GM04503 (cell line): ENCODE measurements at places on chromosomes 1 and 21.

- no peak for DNase-seq
Observed at GRCh38 chr1:154913273-154913672, 23.2 kb downstream of the PMVK start.

- no peak for DNase-seq
Observed at GRCh38 chr1:205914730-205915129, 28.5 kb downstream of the SLC26A9 start.

GRCh38 chr1:93033029-93033428 lies 46.1 kb upstream of the MTF2 start:
- no peak for DNase-seq

DNA sequence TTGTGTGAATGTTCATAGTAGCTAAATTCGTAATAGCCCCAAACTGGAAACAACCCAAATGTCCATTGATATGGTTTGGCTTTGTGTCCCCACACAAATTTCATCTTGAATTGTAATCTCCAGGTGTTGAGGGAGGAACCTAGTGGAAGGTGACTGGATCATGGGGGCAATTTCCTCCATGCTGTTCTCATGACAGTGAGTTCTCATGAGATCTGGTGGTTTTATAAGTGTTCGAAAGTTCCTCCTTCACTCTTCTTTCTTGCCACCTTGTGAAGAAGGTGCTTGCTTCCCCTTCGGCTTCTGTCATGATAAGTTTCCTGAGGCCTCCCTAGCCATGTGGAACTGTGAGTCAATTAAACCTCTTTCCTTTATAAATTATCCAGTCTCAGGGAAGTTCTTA lies 11.3 kb downstream of the UBE2G2 start:
- no peak for DNase-seq

- no peak for DNase-seq
Observed at GRCh38 chr1:187840557-187840956, 1011.8 kb downstream of the PLA2G4A start.

DNA sequence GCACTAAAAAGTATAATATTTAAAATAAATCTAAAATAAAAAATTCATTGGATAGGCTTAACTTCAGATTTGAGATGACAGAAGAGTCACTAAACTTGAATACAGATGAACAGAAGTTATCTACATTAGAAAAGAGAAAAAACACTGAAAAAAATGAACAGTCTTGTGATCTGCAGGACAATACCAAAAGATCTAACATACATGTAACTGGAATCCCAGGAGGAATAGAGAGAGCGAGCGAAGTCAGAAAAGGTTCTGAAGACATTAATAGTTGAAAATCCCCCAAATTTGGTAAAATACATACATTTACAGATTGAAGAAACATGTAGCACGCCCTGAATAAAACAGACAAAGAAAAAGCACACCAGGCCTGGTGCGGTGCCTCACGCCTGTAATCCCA lies 21.2 kb downstream of the B3GALNT2 start:
- no peak for DNase-seq

DNA sequence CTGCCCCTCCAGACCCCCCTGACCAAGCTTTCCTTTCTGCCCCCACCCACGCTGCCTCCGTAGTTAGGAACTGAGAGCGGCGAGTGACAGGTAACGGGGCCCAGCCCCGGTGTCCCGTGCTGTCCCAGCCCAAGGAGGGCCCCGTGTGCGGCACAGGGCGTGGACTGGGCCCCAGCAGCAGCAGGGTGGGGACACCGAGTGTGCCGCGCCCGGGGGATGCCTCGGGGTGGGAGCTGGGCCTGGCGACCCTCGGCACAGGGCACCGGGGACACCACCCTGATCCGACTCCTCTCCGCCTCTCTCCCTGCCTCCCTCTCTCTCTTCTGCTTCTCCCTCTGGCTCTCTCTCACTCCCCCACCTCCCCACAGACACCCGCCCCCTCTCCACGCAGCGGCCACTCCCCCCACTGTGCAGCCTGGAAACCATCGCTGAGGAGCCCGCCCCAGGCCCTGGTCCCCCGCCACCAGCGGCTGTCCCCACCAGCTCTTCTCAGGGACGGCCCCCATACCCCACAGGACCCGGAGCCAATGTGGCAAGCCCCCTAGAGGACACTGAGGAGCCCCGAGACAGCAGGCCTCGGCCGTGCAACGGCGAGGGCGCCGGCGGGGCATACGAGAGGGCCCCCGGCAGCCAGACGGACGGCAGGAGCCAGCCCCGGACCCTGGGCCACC lies 22.7 kb downstream of the PANK4 start:
- no peak for DNase-seq

GRCh38 chr1:174974711-174975119 lies 25.0 kb upstream of the CACYBP start:
- no peak for DNase-seq

DNA sequence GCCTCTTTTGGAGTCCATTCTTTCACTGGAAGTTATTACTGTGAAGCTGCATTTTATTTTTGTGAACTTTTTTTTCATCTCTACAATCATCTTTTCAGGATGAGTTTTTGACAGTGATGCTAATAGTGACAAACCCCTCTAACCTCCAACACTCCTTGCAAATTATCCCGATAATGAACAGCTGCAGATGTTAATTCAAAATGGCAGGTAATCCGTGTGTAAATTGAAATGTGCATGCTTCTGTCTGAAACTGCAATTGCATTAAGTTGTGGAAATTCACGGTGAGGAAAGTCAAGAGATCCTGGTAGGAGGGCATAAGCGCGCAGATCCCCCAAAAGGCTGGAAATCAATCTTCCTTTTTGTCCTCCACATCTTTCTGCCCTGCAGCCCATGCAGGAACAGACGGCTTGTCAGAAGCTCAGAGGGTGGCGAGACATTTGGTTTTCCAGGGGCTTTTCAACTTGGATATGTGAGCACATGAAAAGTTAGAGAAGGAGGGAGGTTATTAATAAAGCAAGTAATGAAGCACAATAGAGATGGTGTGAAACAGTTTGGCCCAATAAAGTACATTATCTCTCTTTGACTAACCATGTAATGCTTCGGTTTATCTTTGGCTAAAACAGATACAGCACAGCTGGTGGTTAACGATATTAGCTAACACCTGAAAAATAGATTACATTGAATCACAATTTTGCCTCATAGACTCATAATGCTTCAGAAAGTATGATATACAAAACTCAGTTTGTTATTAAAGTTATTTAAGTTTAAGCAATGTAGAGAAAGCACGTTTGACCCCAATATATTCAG lies 143.5 kb upstream of the COA6 start:
- DNase-seq: no peak

DNA sequence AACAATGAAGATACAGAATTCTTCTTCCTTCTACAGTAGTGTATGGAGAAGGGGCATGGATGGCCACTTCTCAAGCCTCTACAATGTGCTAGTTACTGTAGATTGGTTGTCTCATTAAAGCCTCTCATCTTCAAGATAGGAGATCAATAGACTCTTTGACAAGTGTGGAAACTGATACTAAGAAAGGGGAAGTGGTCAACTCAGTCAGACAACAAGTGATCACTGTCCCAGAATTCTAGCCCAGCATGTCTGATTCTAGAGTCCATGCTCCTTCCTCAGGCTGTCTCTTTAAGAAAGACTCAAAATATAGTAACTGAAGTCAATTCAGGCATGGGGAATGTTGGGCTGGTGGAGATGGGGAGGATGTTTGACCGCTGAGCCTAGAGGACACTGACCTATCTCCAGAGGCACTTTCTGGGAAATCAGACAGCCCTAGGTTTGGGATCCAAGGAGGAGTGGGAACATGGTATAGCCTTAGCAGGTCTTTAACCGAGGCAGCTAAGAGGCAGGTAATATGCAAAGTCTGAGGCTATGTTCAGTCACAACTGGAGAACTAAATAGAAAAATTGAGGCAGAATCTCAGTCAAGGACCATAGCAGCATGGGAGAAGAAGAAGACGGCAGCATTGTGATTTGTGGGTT lies 39.3 kb upstream of the EYA3 start:
- no peak for DNase-seq

- DNase-seq: no peak
Observed at GRCh38 chr21:40270047-40270446, 402.8 kb downstream of the PCP4 start.

DNA sequence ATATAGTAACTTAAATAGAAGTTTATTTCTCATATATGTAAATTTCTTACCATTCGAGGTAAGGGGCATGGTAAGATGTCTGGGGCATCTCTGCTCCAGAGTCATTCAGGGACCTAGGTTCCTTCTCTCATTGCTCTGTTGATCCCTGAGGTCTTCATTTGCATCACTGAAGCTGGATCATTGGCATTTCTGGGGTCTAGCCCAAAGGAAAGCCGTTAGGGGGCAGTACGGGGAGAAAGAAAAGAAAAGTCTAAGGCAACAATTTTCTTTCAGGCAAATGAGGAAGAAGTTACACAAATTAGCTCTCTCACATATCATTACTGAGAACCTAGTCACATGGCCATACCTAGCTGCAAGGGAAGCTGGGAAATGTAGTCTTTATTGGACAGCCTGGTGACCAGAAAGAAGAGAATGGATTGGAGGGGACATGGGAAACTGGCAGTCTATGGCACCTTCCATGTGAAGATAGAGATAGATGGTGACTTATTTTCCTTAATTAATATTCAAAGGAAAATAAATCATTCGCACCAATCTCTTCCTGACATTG lies 10.2 kb upstream of the SUSD4 start:
- DNase-seq: no peak

GRCh38 chr1:207305489-207305873 lies 16.0 kb upstream of the CD55 start:
- no peak for DNase-seq

- DNase-seq: peak; percentile 46
Observed at GRCh38 chr1:16146279-16147155, 9.4 kb downstream of the EPHA2 start.

DNA sequence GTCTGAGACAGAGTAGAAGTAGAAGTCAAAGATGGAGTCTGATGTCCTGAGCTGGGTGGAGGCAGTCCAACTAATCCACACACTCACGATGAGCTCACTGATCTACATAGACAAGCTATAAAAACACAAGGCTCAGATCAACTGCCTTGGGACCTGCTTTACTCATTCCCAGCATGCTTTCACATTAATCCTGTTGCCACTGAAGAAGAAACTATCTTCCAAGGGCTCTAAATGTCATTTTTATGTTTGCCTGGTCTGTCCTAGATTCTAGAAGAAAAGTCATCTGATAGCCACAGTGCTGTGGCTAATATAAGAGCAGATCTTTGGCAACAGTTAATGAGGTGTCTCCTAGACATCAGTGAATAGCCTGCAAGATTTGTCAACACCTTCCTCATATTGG lies 522.7 kb downstream of the NUF2 start:
- DNase-seq: peak; percentile 92

GRCh38 chr21:41620982-41621381 lies 113.0 kb upstream of the TMPRSS2 start:
- DNase-seq: peak; percentile 49

DNA sequence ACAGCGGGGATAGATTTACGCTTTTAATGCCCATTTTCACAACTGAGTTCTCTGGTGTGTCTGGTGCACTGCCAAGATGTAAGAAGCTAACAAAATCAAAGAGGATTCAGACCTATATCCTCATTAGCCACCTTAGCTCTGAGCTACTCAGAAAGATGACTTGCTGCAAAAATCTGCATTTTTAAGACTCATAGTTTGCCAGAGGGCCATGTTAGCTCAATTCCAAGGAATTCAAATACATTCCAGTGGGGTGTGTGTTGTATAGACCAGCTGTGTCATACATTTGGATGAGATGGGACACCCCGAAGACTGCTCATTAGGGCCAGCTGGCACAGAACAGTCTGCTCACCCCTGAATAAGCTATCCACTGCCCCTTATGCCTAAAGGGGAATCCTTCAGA lies 8.9 kb downstream of the DENND2D start:
- peak; percentile 87 for DNase-seq

- DNase-seq: no peak
Observed at GRCh38 chr1:173302890-173303829, 96.0 kb upstream of the TNFSF4 start.

- no peak for DNase-seq
Observed at GRCh38 chr1:42845193-42845592, 1.2 kb upstream of the ZNF691 start.

GRCh38 chr1:166597516-166597915 lies 241.8 kb upstream of the POGK start:
- no peak for DNase-seq

- no peak for DNase-seq
Observed at GRCh38 chr21:26448751-26449150, 124.3 kb downstream of the CYYR1 start.

GRCh38 chr1:209742409-209743144 lies 13.3 kb upstream of the TRAF3IP3 start:
- DNase-seq: no peak

GRCh38 chr21:31157756-31158155 lies 119.5 kb upstream of the KRTAP19-8 start:
- no peak for DNase-seq

GRCh38 chr1:35860696-35861095 lies 22.3 kb upstream of the AGO1 start:
- DNase-seq: no peak

- DNase-seq: peak; percentile 63
Observed at GRCh38 chr1:12711536-12711935, 4.4 kb upstream of the AADACL3 start.

- no peak for DNase-seq
Observed at GRCh38 chr1:41850029-41850428, 68.7 kb downstream of the HIVEP3 start.

DNA sequence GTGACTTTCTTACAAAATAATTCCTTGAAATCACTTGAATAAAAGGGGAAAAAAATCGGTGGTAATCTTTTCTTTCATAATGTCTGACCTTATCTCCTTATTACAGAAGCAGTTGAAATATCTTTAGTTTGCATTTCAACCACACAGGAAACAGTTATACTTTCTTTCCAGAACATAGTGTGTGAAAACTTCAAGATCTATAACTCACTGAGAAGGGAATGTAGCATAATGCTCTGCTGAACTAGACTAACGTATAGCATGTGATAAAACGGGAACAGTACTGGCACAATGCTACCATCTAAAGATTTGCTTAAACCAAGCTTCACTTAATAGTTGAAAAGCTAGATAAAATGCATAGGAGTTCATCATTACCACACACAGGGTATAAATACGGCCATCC lies 45.0 kb downstream of the VAV3 start:
- no peak for DNase-seq

DNA sequence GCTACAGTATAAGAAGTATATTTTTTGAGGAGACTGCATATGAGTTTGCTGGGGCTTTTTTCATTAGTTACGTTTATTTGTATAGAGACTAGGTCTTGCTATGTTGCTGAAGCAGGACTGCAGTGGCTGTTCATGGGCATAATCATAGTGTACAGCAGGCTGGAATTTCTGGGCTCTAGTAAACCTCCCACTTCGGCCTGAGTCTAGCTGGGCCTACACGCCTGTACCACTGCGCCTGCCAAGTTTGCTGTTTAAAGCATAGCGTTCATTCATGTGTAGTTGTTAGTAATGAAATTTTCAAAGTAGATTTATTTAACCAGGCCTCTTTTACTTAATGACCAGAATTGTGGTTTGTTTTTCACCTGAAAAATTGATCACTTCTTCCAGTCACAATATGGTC lies 33.8 kb downstream of the HS2ST1 start:
- DNase-seq: no peak

- no peak for DNase-seq
Observed at GRCh38 chr1:187018291-187018690, 189.5 kb downstream of the PLA2G4A start.
